ENCODE measurements at places on chromosomes 13 and 19.

- no peak for DNase-seq
Measured at GRCh38 chr19:49570997-49571676, 9.2 kb downstream of the NOSIP start.

GRCh38 chr19:13010038-13010991, 15.0 kb downstream of the NFIX start:
- DNase-seq = no peak

DNA sequence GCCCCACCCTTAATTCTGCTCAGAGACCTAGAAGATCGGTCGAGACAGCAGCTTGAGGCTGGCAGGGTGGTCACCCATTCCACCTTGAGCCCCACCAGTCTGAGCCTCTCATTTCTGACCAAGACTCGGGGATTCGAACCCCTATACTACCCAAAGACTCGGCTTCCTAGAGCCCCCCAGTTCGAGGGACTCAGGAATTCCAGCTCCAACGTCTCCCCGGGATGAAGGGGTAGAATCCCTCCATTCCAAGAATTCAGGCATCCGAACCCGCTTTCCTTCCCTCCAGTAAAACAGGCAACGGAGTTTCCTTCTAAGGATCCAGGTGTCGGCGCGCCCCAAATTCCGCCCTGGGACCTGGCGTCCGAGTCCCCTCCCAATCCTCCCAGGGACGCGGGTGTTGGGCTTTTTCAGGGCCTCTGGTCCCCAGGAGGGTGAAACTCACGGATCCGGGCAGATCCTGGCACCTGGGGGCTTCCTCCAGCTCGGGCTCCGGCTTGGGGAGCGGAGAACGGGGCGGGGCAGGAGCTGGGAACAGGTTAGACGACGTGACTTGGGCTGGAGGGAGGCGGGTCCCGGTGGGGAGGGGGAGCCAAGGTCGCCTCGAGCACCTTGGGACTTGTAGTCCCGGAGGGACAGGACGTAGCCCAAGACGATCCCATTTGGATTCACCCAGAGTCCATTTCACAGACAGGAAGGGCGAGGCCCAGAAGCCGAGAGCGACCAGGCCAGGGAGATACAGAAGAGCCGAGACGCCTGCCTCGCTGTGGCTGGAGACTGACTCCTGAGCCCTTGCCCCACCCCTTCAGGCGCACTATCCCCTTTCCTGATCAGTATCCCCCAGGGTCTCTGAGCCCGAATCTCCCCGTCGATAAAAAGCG, at the start of gene PPP1R13L:
Gene PPP1R13L, minus strand, starts transcription at position 513 of the 878 bp plus-strand sequence. CDS start 6,751 bp downstream, outside the sequence.
- DNase-seq = no peak

GRCh38 chr13:21898459-21898858, 227.6 kb downstream of the FGF9 start:
- DNase-seq = no peak

GRCh38 chr19:11375143-11375948, 880 bp downstream of the SWSAP1 start:
- DNase-seq = peak; percentile 26

DNA sequence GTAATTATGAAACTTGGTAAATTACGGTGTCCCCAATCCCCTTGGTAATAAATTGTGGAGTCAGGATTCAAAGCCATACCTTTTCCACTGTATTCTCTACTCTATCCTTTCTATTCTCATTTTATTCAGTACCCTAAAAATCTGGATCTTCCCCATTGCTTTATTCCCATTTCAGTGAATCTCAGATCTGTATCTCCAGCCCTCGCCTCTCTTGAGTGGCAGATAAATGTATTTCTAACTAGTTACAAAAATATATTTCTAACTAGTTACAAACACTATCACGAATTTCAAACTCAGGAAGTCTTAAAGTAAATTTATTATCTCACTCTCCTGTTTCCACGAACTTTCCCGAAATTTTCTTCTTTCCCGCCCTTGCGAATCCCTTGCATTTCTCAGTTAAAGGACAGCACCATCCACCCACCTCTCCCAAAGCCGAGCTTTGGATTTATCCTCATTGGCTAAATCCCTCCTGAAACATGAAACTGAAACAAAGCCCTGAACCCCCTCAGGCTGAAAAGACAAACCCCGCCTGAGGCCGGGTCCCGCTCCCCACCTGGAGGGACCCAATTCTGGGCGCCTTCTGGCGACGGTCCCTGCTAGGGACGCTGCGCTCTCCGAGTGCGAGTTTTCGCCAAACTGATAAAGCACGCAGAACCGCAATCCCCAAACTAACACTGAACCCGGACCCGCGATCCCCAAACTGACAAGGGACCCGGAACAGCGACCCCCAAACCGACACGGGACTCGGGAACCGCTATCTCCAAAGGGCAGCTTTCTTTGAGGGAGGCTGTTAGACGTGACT, 164.3 kb upstream of the PABPC3 start:
- DNase-seq = no peak

- DNase-seq = no peak
Measured at GRCh38 chr19:17626456-17627015, 61.6 kb downstream of the UNC13A start.

DNA sequence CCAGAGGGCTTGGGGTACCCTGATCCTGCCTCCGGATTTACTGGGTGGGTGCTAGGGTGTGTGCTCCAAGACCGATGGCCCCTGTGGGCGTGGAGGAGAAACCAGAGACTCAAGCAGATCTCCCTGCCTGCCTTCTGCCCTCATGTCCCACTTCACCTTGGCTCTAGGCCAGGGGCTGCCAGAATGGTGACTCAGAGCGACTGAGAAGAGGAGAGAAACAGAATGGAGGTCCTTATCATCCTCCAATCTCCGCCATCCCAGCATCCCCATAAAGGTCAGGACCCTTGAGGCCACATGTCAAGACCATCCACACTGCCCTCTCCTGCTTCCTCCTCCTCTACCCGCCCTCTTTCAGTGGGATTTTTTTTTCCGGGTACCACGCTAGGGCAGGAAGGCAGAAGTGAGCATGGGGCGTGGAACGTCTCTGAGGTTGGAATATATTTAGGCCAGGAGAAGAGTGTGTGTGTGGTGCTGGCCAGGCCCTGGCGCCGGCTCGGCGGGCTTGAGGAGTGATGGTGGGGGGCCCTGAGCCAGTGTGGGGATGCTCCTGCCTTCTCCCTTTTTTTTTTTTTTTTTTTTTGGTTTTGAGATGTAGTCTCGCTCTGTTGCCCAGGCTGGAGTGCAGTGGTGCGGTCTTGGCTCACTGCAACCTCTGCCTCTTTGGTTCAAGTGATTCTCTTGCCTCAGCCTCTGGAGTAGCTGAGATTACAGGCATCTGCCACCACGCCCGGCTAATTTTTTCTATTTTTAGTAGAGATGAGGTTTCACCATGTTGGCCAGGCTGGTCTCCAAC, 22.3 kb downstream of the IER2 start:
- peak; percentile 11 for DNase-seq

GRCh38 chr13:26965952-26966700, 205.5 kb downstream of the USP12 start:
- DNase-seq = peak; percentile 96

DNA sequence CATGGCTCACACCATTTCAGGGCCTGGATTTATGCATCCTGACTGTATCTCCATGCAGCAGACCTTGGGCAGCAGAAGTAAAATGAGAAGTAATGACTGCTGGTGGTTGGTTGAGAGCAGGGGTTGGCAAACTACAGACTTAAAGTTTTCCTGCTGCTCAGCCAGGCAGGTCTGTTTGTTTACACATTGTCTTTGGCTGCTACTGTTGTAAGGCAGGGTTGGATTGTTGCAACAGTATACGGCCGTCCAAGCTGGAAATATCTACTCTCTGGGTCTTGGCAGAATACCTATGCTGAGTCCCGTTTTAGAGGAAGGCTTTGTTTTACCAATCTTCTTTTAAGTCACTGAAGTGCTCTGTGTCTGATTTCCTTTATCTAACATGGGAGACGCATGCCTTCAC, 13.5 kb downstream of the SNRNP70 start:
- no peak for DNase-seq

- no peak for DNase-seq
Measured at GRCh38 chr19:34692549-34692948, 15.1 kb downstream of the ZNF302 start.

GRCh38 chr13:110746438-110746837, 32.9 kb downstream of the ING1 start:
- no peak for DNase-seq

DNA sequence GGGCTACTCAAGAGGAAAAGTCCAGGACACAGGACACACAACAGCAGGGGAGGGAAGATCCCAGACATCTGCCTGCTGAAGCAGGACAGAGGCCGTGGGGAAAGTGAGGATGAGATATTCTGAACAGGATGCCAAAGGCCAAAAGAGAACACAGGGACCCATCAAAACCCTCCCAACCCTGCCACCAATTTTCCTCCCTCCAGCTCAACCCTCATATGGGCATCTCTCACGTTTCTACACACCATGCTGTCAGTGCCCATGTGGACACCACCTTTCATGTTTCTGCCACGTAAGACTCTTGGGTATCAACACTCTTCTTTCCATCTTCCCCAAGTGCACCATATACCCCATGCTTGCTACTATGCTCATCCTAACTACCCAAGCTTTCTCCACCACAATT, 97.6 kb downstream of the RNASEH2B start:
- DNase-seq = no peak

DNA sequence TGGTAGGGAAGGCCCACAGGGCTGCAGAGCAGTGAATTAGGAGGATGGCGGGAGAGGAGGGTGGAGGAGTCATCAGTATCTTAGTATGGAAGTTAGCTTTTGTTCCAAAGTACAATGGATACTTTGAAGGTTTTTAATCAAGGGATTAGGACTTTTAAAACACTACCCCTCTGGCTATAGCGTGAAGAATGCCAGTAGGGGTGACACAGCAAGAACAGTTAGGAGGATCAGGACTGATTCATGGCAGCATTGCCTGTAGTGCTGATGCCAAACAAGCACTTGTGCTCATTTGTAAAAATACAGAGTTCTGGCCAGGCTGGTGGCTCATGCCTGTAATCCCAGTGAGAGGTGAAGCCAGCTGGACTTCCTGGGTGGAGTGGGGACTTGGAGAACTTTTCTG, 46.2 kb downstream of the SKA3 start:
- DNase-seq = no peak

DNA sequence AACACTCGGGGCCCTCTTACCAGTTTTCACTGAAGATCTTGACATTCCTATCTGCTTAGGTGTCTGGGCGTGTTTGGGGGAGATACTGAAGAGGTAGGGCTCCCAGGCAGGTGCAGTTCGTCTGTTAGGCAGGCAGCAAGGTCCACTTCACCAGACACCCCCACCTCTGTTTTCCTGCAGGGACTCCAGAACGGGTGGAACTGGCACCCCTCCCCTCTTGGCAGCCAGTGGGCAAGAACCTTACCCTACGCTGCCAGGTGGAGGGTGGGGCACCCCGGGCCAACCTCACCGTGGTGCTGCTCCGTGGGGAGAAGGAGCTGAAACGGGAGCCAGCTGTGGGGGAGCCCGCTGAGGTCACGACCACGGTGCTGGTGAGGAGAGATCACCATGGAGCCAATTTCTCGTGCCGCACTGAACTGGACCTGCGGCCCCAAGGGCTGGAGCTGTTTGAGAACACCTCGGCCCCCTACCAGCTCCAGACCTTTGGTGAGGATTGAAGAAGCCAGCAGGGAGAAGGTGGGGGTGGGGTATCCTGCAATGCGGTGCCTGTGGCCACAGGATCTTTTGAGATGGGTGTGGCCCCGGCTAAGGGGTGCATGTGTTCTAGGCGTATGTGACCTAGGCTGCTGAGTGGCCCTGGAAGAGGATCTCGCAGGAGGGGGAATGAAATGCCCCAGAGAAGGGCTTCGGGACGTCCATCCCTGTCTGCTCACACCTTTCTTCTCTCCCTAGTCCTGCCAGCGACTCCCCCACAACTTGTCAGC, 3.3 kb upstream of the ICAM4 start:
- no peak for DNase-seq

DNA sequence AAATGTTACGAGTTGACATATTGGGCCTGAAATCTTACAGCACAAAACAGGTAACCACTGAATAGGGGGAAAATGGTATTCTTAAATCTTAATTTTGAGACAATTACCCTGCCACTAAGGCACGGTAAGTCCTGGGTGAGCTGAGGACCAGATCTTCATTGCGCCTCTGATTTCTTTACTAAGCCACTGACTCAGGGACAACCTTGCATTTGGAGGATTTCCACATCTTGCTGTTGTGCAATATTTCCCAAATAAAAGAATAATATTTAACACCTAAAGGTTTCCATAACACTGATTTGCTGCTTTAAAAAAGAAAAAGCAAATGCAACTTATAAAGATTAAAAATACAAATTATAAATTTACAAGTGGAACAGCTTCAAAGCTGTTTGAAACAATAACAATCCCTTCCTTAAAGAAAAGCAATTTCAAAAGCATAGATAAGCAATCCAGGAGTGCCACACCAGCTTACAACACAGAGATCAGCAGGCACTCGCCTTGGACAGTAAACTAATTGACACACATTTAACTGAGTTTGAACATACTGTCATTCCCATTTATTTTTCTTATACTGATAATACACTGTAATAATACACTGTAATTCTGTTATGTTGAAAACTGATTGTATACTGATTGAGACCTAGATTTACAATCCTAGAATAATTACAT, 79.6 kb upstream of the DOCK9 start:
- no peak for DNase-seq
